ENCODE measurements at places on chromosomes 6 and 20. TPM values are rescaled to one million over a fixed set of nuclear protein-coding genes. Genes with fewer than 3 reads are reported as not detected.

DNA sequence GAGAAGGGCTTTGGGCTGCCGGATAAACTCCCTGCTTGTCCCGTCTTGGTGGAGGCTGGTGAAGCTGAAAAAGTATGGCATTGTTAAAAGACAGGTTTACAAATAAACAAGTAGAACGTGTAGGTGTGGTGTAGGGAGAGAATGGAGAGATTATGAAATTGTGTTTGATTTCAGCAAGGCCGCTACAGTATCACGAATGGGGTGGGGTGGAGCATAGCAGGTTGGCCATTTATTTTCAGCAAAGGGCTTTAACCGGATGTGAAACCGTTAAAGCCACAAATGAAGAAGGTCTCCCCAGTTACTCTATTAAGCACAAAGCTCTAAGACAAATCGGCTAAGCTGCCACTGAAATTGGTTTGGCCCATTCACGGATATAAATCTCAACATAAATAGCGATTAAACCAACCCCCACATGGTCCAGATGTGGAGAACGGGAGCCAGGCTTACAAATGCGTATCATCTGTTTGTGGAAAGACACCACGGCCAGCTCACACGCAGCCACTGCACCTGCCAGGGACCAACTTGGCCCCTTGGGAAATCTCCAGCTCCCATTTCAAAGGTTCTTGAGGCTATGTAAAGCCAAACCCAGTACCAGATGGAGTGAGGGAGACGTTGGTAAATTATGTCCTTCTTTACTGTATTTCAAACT is 94.0 kb downstream of the ZMYND8 start:
- peaks cover 29% of the 10 kb centered on the region for H3K4me1 ChIP-seq
- H3K27ac ChIP-seq = no peak overlapping the region
- H3K27me3 ChIP-seq = no peaks in the 10 kb centered on the region
- no peak for DNase-seq
- H3K36me3 ChIP-seq = peaks cover 72% of the 10 kb centered on the region
- no peak overlapping the region for H3K4me3 ChIP-seq

- DNase-seq = no peak
- H3K27ac ChIP-seq = no peak overlapping the region
- H3K27me3 ChIP-seq = peaks cover 32% of the 10 kb centered on the region
- H3K36me3 ChIP-seq = no peaks in the 10 kb centered on the region
Measured at GRCh38 chr6:150004101-150004782, 21.1 kb downstream of the RAET1L start.

- DNase-seq = no peak
- H3K4me3 ChIP-seq = no peak overlapping the region
- H3K27ac ChIP-seq = no peak overlapping the region
Measured at GRCh38 chr6:14365393-14365792, 247.8 kb downstream of the CD83 start.

GRCh38 chr6:149211046-149211571 is 106.4 kb upstream of the TAB2 start:
- no peaks in the 10 kb centered on the region for H3K4me1 ChIP-seq
- no peak overlapping the region for H3K27ac ChIP-seq
- H3K27me3 ChIP-seq = no peaks in the 10 kb centered on the region
- peak; percentile 35 for DNase-seq

GRCh38 chr6:49326347-49326746 is 136.7 kb downstream of the MMUT start:
- no peaks in the 10 kb centered on the region for H3K4me1 ChIP-seq
- H3K27me3 ChIP-seq = 0 out of 2 replicates have a peak, but pooled peaks cover 1% of the 10 kb centered on the region
- H3K36me3 ChIP-seq = no peaks in the 10 kb centered on the region
- H3K4me3 ChIP-seq = no peak overlapping the region
- H3K27ac ChIP-seq = no peak overlapping the region

DNA sequence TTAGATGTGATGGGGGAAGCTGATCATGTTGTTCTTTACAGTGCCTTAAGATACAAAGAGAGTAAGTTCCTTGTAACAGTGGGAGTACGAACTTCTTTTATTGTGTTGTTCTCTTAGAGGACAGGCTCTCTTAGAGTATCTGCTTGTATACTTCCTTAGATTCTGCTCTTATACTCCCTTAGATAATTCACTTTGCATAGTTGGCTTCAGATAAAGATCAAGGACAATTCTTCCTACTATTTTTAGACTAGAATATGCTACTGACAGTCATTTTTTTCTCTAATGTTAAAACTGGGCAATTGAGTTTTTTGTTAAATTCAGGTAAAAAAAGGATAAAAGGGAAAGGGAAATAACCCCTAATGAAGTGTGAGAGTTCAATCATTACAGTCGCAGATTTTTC is 138.7 kb downstream of the MYB start:
- no peaks in the 10 kb centered on the region for H3K27me3 ChIP-seq
- H3K27ac ChIP-seq = no peak overlapping the region
- no peak for DNase-seq
- H3K4me1 ChIP-seq = no peaks in the 10 kb centered on the region
- no peak overlapping the region for H3K4me3 ChIP-seq
- no peaks in the 10 kb centered on the region for H3K36me3 ChIP-seq

GRCh38 chr6:159213405-159213804 is 44.2 kb downstream of the FNDC1 start:
- DNase-seq = no peak
- H3K4me1 ChIP-seq = no peaks in the 10 kb centered on the region
- no peaks in the 10 kb centered on the region for H3K36me3 ChIP-seq
- H3K27me3 ChIP-seq = peaks cover 68% of the 10 kb centered on the region

DNA sequence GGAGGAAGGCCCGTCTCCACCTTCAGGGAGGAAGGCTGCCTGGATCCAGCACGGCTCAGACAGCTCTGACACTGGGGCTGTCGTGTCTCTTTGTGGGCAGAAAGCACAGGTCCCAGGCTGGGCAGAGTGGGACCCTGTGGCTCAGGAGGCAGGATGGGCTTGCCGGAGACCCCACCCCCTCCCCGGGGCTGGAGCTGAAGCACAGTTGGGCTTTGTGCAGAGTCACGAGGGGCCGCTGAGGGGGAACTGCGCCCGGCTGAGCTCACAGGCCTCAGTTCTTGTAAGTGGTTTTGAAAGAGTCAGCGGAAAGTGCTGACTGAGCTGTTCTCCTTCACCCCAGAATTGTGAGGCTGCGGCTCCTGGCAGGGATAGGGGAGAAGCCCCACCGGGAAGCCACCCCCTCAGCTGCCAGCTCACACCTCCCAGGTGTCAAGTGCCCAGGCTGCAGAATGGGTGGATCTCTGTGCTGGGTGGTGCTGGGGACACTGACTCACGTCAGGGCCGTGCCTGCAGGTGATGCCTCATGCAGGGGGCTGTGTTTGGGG is 145.5 kb upstream of the RNF24 start:
- DNase-seq = peak; percentile 37
- peaks cover 32% of the 10 kb centered on the region for H3K4me1 ChIP-seq
- H3K4me3 ChIP-seq = peak overlapping the region; percentile 35
- no peaks in the 10 kb centered on the region for H3K27me3 ChIP-seq
- 0 out of 3 replicates have a peak, but pooled peaks cover under 1% of the 10 kb centered on the region for H3K36me3 ChIP-seq

DNA sequence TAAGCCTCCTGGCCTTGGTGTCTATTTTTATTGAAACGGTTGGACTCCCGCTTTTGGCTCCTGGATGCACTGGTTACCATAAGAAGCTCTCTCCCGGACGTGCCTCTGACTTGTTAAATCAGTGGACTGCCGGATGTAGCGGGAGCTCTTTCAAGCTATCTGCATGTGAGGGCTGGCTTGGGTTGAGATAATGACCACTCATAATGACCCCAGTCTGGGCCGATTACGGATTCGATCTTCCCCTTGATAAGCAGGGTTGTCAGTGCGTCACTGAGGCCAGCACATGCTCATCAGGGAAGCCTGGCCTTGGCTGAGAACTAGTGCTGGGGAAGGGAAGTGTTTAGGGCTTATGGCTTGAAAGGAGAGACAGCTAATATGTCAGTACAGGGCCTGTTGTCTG is 528.1 kb downstream of the CDH26 start:
- H3K4me1 ChIP-seq = no peaks in the 10 kb centered on the region
- H3K36me3 ChIP-seq = no peaks in the 10 kb centered on the region
- H3K27me3 ChIP-seq = no peaks in the 10 kb centered on the region
- no peak overlapping the region for H3K4me3 ChIP-seq
- no peak for DNase-seq
- H3K27ac ChIP-seq = no peak overlapping the region

TMEM74B gene
- 25.0 TPM for polyA plus RNA-seq

GRCh38 chr6:19041906-19042305 is 654.8 kb downstream of the RNF144B start:
- no peak overlapping the region for H3K4me3 ChIP-seq
- no peak for DNase-seq
- H3K27me3 ChIP-seq = no peaks in the 10 kb centered on the region
- no peak overlapping the region for H3K27ac ChIP-seq
- H3K4me1 ChIP-seq = no peaks in the 10 kb centered on the region

COL9A1 gene
- 0.04 TPM for polyA plus RNA-seq

KCNS1 gene
- polyA plus RNA-seq = 0.03 TPM

MLN gene
- polyA plus RNA-seq = not detected

HNF4A gene
- 112 TPM for polyA plus RNA-seq

FAM217A gene
- not detected for polyA plus RNA-seq

Data from HepG2 (cell line).